Dermis microvascular lymphatic vessel endothelial cell (primary cell): ENCODE measurements at places on chromosomes 1 and 21. TPM values are rescaled to one million over a fixed set of nuclear protein-coding genes. Genes with fewer than 3 reads are reported as not detected.

AGRN gene
- total RNA-seq = 49.3 and 77.5 TPM in 2 replicates

DNA sequence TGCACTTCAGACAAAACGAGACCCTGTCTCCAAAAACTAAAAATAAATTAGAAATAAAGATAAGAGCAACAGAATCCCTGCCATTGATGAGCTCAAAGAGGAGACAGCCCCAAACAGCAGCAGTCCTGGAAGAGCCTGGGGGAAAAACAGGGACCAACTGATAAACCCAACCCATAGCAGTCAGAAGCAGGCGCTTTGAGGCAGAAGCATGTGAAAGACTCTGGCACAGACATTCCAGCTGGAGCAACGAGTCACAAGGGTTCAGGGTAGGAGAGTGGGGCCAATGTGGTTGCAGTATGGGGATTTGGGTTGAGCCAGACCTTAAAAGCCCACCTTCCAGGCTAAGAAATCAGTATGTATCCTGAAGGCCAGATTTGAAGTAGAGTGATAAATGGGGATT is 78.5 kb downstream of the MPZL1 start:
- DNase-seq = no peak

DNA sequence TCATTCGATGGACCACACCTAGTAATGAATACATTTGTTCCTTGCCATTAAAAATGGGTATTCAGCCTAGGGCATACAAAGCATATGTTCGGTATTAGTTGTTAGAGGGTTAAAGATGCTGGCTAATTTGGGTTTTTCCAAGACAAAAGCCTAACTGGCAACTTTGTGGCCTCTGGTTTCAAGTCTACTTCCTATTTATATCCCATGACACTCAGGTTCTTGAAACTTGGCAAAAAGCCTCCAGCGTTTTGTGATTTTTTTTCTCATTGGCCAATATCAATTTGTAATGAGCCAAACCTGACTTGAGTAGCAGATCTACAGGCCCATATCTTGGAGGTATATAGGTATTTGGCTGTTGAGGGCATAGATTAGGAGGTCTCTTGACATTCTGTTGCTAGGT is 75.3 kb downstream of the C1orf21 start:
- DNase-seq = no peak

DNA sequence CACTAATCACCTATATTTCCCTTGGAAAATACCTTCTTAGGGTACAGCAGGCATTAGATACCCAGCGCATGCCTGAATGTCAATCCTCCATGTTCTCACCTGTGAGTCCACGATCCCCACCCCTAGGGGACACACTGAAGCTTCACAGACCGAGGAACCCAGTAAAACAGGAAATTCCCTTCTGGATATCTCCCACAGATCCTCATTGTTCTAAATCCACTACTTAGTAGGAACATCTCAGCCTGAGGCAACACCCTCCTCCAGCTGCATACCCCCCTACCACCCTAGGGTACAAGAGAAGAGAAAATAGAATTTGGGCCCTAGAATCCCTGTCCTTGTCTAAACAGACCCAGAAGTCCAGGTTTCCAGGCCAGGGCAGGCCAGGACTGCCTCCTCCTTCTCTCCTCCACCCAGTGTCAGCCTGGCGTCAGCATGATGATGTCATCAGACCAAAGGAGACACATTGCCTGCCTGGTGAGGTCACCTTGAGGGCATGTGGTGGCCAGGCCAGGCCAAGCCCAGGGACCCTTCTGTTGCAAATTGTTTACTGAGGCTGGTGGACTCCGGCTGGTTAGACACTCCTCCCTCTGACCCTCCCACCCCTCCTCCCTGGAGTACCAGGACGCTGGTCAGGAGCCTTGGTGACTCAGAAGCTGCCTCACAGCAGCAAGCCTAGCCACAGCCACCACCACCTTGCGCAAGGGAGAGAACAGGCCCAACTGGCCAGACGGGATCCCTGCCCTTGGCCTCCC is 6.2 kb downstream of the NECTIN4 start:
- DNase-seq = no peak

DNA sequence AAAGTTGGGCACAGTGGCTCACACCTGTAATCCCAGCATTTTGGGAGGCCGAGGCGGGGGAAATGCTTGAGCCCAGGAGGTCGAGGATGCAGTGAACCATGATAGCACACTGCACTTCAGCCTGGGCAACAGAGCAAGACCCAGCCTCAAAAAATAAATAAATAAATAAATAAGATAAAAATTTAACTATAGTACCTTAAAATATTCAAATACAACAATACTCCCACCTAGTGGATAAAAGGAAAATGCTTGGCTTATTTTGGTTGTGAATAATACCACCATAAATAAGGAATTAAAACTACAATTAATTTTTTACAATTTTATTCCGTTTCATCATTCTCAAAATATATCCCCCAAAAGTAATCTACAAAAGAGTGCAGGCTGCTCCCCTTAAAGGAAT is 8.1 kb downstream of the PSMG1 start:
- no peak for DNase-seq

ADPRS gene
- 26.7 and 36.2 TPM in 2 replicates for total RNA-seq

TLR5 gene
- total RNA-seq = 0.13 and 0.51 TPM in 2 replicates
